ENCODE measurements at places on chromosomes 3 and 15. TPM values are rescaled to one million over a fixed set of nuclear protein-coding genes. Genes with fewer than 3 reads are reported as not detected.

GRCh38 chr3:88661433-88661824 lies 446.0 kb upstream of the EPHA3 start:
- no peaks in the 10 kb centered on the region for H3K4me1 ChIP-seq
- no peak overlapping the region for H3K4me3 ChIP-seq
- no peaks in the 10 kb centered on the region for H3K36me3 ChIP-seq
- DNase-seq, result no peak
- no peaks in the 10 kb centered on the region for H3K27me3 ChIP-seq
- no peak overlapping the region for H3K27ac ChIP-seq

- H3K4me3 ChIP-seq, result no peak overlapping the region
- no peaks in the 10 kb centered on the region for H3K36me3 ChIP-seq
- H3K4me1 ChIP-seq, result no peaks in the 10 kb centered on the region
- no peaks in the 10 kb centered on the region for H3K27me3 ChIP-seq
Observed at GRCh38 chr15:92636908-92637481, 18.6 kb downstream of the FAM174B start.

GRCh38 chr15:90762109-90762508 lies 45.0 kb downstream of the BLM start:
- no peak for DNase-seq
- H3K27me3 ChIP-seq, result no peaks in the 10 kb centered on the region
- H3K4me1 ChIP-seq, result no peaks in the 10 kb centered on the region
- no peak overlapping the region for H3K27ac ChIP-seq

GRCh38 chr3:50408443-50408944 lies 49.2 kb upstream of the TMEM115 start:
- H3K27me3 ChIP-seq, result no peaks in the 10 kb centered on the region
- no peak overlapping the region for H3K4me3 ChIP-seq
- no peaks in the 10 kb centered on the region for H3K4me1 ChIP-seq
- DNase-seq, result no peak
- H3K27ac ChIP-seq, result no peak overlapping the region

DNA sequence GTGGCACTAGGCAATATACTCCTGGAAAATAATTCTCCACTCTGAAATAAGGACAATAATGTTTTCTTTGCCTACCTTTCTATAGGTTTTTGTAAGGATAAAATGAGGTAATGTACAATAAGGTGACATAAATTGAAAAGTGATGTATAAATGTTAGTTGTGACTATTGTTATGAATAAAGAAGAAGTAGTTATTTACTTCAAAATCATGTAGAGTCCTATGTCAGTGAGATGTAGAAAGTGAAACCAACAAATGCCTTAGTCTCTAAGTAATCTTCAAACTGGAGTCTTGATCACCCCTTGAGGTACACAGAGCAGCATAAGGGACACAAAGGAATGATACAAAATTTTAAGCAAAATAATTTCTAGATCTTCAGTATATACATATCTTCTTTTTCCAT lies 60.3 kb upstream of the TP63 start:
- no peaks in the 10 kb centered on the region for H3K27me3 ChIP-seq
- no peaks in the 10 kb centered on the region for H3K36me3 ChIP-seq
- no peaks in the 10 kb centered on the region for H3K4me1 ChIP-seq
- no peak overlapping the region for H3K4me3 ChIP-seq
- H3K27ac ChIP-seq, result no peak overlapping the region

- H3K4me1 ChIP-seq, result no peaks in the 10 kb centered on the region
- no peak for DNase-seq
- H3K27ac ChIP-seq, result no peak overlapping the region
- H3K36me3 ChIP-seq, result no peaks in the 10 kb centered on the region
Observed at GRCh38 chr3:156952011-156952410, 125.9 kb downstream of the LEKR1 start.

- H3K27me3 ChIP-seq, result no peaks in the 10 kb centered on the region
- no peak overlapping the region for H3K27ac ChIP-seq
- no peak for DNase-seq
- H3K4me3 ChIP-seq, result no peak overlapping the region
- H3K36me3 ChIP-seq, result no peaks in the 10 kb centered on the region
Observed at GRCh38 chr3:171058058-171058457, 31.5 kb upstream of the SLC2A2 start.

- no peak for DNase-seq
- H3K4me1 ChIP-seq, result no peaks in the 10 kb centered on the region
- no peak overlapping the region for H3K4me3 ChIP-seq
- H3K27ac ChIP-seq, result no peak overlapping the region
Observed at GRCh38 chr15:45441686-45442085, 63.3 kb upstream of the GATM start.

DNA sequence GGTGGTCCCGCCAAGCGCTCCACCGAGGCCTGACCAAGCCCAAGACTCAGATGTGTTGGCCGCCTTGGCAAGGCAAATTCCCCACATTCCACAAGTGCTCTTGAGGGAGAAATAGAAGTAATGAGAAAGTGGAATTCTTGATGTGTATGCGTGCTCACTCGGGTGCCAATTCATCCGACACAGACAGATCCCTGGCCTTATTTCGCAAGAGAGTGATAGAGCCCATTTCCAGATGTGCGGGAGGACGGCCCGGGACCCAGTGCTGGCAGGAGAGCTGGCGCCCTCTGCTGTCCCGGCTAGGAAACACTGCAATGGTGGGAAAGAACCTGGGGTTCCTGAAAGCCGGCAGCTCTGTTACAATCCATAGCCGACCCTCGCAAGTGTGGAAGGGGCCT lies 76.0 kb downstream of the HMG20A start:
- no peak overlapping the region for H3K4me3 ChIP-seq
- H3K27me3 ChIP-seq, result no peaks in the 10 kb centered on the region
- peaks cover 16% of the 10 kb centered on the region for H3K4me1 ChIP-seq
- no peaks in the 10 kb centered on the region for H3K36me3 ChIP-seq
- H3K27ac ChIP-seq, result no peak overlapping the region

GRCh38 chr3:77407441-77407840 lies 367.5 kb downstream of the ROBO2 start:
- H3K27me3 ChIP-seq, result no peaks in the 10 kb centered on the region
- H3K27ac ChIP-seq, result no peak overlapping the region
- no peak overlapping the region for H3K4me3 ChIP-seq
- DNase-seq, result no peak
- H3K4me1 ChIP-seq, result no peaks in the 10 kb centered on the region
- no peaks in the 10 kb centered on the region for H3K36me3 ChIP-seq

DNA sequence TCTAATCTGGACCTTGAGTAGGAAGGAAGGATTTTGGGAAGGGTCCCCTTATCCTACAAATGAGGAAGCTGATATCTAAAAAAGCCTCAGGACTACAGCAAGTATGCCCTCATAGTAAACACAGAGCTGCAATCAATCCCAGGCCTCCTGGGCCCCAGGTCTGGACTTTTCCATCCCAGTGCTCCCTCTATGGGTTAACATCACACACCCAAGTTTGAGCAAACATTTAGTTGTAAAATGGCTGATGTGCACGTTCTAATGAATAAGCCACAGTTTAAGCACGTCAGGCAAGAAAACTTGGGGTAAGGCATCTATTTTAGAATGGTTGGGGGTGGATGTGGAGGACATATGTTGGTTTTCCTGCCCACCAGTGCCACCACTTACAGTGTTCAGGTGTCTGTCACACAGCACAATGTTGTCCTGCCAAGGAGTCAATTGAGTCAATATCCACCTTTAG lies 44.3 kb upstream of the UBE2E1 start:
- DNase-seq, result no peak
- H3K4me1 ChIP-seq, result peaks cover 8% of the 10 kb centered on the region
- H3K4me3 ChIP-seq, result no peak overlapping the region

GRCh38 chr3:62027796-62028195 lies 345.6 kb downstream of the FEZF2 start:
- no peak for DNase-seq
- no peaks in the 10 kb centered on the region for H3K36me3 ChIP-seq
- no peak overlapping the region for H3K27ac ChIP-seq

DNA sequence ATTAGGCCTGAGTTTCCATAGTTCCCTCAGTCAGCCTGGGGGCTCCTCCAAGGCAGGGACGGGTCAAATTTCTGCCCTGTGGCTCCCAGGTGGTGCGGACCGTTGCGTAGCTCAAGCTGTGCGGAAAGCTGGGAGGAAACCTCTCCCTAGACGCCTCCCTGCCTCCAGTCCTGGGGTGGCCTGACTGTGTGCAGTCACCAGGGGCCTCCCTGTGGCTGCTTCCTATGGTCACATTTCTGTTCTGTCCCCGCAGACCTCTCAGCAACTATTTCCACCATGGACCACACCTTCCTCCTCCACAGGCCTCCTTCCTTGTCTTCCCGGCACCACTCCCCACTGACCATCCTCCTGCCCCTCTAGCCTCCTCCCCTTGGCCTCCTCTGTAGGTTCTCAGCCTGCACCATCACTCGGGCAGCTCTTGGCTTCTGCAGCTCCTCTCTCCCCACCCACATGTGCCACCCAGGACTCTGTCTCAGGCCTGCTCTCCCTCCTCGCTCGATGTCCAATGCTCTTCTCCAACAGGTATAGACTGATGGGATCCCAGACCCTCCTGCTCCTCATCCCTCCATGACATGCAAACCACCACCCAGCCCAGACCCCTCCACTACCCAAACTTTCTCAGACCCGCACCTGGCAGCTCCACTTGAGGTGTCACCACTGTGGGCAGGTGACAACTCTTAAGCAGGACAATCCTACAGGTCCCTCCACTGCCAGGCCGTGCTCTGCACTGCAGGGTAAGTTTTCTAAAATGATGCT lies 26.9 kb upstream of the SEC13 start:
- H3K27me3 ChIP-seq, result no peaks in the 10 kb centered on the region
- H3K4me1 ChIP-seq, result peaks cover 5% of the 10 kb centered on the region
- no peaks in the 10 kb centered on the region for H3K36me3 ChIP-seq
- no peak overlapping the region for H3K4me3 ChIP-seq

DNA sequence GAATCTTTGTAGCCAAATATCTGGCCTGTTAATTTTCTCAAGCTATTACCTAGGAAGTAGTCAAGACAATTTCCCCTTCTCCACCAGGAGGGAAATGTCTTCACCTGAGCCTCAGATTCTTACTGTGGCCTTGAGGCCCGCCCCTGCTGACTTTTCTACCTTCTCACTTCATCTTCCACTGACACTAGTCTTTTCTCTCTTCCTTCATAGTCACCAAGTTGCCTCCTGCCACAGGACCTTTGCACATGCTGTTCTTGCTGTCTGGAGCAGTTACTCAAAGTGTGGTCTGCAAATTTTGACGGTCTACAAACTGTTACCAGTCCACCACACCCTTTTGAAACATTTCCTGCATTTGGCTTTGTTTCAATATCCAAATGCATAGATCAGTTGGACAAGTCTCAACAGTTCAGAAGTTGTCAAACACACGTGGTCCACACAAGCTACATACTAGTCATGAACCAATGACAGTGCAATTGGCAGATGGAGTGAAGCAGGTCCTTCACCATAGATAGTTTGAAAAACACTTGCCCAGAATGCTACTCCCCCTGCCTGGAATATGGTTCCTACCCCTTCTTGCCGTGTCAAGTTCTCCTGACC lies 100.5 kb downstream of the OSBPL10 start:
- peaks cover 2% of the 10 kb centered on the region for H3K4me1 ChIP-seq
- H3K27me3 ChIP-seq, result no peaks in the 10 kb centered on the region
- no peak overlapping the region for H3K27ac ChIP-seq
- H3K36me3 ChIP-seq, result no peaks in the 10 kb centered on the region

The CHRM5 gene
- total RNA-seq, result not detected

The SEMA3F gene
- 1.1 TPM for total RNA-seq

The PARP15 gene
- 41.8 TPM for total RNA-seq

The CCR9 gene
- 7.4 TPM for total RNA-seq

The ZNF770 gene
- total RNA-seq, result 37.9 TPM

The ALDH1A2 gene
- total RNA-seq, result not detected

All from CD4-positive, alpha-beta T cell (primary cell).